ENCODE measurements at places on chromosomes 5 and 9.

- peak; percentile 14 for DNase-seq
Observed at GRCh38 chr9:107809871-107810460, 320.4 kb upstream of the KLF4 start.

DNA sequence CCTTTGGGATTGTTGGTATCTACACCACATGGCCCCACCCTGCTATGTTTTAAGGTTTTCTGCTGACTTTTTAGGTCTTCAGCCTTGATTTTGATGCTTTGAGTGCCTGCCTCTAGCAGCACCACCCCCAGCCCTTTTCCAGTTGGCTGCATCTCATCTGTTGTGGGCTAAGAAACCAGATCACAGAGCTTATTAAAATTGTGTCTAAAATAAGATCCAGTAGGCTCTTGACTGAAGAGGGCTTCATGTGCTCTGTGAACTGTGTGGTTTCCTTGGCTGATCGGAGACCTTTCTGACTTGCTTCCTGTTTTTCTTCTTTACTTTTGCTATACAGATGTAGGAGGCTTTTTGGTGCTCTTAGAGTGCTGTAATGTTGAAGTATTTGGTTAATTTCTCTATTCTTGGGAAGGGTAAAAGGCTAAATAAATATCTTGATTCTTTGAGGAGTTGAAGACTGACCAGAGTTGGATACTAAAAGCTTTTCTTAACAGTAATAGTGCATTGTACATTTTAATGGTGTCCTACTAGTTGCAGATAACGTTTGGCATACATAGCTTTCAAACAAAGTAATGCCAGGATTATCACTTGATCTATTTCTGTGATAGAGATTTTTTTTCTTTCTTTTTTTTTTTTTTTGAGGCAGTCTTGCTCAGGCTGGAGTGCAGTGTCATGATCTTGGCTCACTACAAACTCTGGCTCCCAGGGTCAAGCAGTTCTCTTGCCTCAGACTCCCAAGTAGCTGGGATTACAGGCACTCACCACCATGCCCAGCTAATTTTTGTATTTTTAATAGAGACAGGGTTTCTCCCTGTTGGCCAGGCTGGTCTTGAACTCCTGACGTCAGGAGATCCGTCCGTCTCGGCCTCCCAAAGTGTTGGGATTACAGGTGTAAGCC, 4.5 kb downstream of the UBE2D2 start:
- DNase-seq: no peak

DNA sequence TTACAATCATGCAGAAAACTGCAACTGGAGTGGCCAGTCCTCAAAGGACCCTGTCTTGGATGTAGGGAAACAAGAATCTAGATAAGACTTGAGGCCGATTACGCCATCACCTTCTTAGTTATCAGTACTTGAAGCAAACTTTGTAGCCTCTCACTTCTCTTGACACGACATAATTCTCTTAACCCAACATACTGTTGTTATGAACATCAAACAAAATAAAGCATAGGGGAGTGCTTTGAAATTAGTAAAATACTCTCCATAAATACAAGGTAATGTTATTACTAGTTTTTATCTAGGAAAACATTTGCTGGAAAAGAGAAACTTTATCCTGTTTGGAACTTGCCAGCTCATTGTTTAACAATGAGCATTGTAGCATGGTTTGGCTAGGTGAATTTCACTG, 574.9 kb upstream of the DMAC1 start:
- no peak for DNase-seq

- no peak for DNase-seq
Observed at GRCh38 chr9:7405924-7406604, 393.5 kb downstream of the DMAC1 start.

Measured in fibroblast of skin of left biceps (primary cell).